Esophagus muscularis mucosa (tissue), 4 donors: ENCODE measurements at places on chromosomes 1 and 21. TPM values are rescaled to one million over a fixed set of nuclear protein-coding genes. Genes with fewer than 3 reads are reported as not detected.
A peak's percentile ranks its signal among the peaks of the same experiment; 100 is the strongest.

- DNase-seq: no peak
Observed at GRCh38 chr21:31473685-31474345, 129.8 kb upstream of the TIAM1 start.

DNA sequence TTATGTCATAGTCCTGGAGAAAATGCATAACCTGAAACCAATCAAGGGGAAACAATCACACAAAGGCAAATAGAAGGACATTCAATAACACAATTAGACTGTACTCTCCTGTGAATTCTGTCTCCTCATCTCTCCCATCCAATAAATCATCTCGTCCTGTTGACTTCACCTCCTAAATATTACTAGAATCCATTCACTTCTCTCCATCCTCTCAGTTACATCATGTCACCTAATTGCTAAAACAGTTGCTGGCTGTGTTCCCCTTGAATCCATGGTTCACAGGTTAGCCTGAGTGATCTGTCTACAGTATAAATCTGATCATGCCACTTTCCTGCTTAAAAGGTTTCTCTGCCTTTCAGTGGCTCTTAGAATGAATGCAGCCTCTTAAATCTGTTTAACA is 220.2 kb downstream of the TGFB2 start:
- no peak for DNase-seq

- no peak for DNase-seq
Observed at GRCh38 chr1:68438310-68438709, 11.4 kb downstream of the RPE65 start.

The BSND gene
- total RNA-seq: not detected

GRCh38 chr21:39209334-39209688 is 26.1 kb upstream of the PSMG1 start:
- DNase-seq: no peak

- DNase-seq: no peak
Observed at GRCh38 chr1:100134872-100135271, 1.9 kb downstream of the TRMT13 start.

The LORICRIN gene
- total RNA-seq: not detected

The TBX19 gene
- total RNA-seq: 0.83 TPM

- no peak for DNase-seq
Observed at GRCh38 chr1:97262842-97263241, 541.3 kb downstream of the PTBP2 start.

The ATP1A4 gene
- 0.17 TPM for total RNA-seq

The GJA8 gene
- total RNA-seq: not detected

The VWA5B1 gene
- under 0.01 TPM for total RNA-seq

GRCh38 chr1:153430166-153430553 is 13.8 kb downstream of the S100A7A start:
- peak; percentile 84 for DNase-seq
